ENCODE measurements at places on chromosomes 3 and 15. TPM values are rescaled to one million over a fixed set of nuclear protein-coding genes. Genes with fewer than 3 reads are reported as not detected.
A peak's percentile ranks its signal among the peaks of the same experiment; 100 is the strongest.

Gene DHFR2
- total RNA-seq, result 7.1 TPM

Gene BLM
- 0.94 TPM for total RNA-seq

Gene RPL22L1
- total RNA-seq, result 33.5 TPM

Gene EPM2AIP1
- 21.0 TPM for total RNA-seq

Gene LRTM1
- total RNA-seq, result not detected

Gene PLAAT1
- total RNA-seq, result not detected

Gene CDCP1
- total RNA-seq, result 8.9 TPM

Gene CRELD1
- total RNA-seq, result 44.3 TPM

Gene STARD5
- total RNA-seq, result 2.2 TPM

Gene RTP1
- total RNA-seq, result 0.16 TPM

DNA sequence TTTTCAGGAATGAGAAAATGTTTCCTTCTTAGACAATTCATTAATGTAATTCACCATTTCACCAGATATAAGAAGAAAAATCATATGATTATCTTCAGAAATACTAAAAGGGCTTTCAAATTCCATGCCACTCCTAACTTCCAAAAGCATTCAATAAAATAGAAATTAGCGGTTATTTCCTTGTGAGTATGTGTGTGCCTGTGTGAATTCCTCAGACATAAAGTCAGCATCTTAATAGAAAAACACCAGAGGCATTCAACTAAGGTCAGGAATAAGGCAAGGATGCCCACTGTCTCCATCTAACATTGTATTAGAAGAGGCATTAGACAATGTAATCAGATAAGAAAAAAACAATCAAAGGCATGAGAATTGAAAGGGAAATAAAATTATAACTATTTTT lies 88.4 kb downstream of the PLCH1 start:
- DNase-seq, result no peak

DNA sequence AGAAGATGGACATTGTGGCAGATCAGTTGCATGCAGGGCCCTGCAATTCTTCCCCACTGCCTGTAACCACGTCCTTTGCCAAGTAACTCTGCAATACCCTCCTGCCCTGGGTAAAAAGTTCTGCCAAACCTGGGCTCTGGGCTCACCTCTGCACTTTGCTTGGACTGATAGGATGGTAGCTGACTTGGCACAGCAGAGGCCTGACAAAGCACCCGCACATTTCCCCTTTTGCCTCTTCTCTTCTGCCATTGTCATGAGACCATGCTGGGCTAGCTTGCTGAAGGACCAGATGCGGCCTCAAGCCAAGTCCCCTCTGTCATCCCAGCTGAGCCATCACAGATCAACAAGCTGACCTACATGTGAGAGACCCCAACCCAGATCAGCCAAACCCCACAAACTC lies 122.4 kb downstream of the SMAD6 start:
- peak; percentile 27 for DNase-seq

GRCh38 chr15:78003539-78004008 lies 73.9 kb downstream of the TBC1D2B start:
- DNase-seq, result peak; percentile 10

DNA sequence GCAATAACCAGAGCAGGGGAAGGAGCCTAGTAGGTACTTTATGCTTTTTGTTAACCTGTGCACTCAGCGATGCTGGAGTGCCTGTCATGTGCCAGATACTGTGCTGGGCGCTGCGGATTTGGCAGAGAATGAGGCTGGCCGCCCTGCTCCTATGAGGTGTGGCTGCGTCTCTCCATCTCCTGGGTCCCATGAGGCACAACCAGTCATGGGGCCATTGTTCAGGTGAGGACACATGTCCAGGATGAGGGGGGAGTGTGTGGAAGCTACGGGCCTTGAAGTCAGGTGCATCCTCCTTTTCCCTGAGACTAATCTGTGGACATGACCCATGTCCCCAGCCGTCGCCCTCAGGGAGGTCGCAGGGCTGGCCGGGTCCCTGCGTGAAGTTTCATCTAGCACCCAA lies 963 bp upstream of the TXNRD3 start:
- no peak for DNase-seq

- DNase-seq, result no peak
Observed at GRCh38 chr3:148924562-148924961, 59.5 kb downstream of the CPA3 start.

GRCh38 chr3:74642876-74643275 lies 28.4 kb upstream of the CNTN3 start:
- no peak for DNase-seq

DNA sequence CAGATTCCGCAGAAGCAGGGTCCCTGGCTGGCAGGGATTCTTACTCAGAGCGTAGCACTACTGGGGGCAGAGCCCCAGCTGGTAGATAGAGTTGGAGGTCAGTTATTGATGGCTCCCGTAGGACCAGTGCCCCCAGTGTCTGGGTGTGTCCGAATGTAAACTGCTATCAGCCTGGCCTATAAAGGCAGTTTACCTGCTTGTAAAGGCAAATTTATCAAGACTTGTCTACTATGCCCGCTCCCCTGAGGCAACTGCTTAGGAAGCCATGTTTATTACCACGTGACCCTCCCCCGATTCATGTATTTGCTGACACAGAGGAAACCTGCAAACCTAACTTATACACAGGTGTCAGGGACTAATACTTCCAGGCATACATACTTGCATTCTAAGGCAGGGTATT lies 607 bp upstream of the PPP1R14D start:
- DNase-seq, result peak; percentile 21

DNA sequence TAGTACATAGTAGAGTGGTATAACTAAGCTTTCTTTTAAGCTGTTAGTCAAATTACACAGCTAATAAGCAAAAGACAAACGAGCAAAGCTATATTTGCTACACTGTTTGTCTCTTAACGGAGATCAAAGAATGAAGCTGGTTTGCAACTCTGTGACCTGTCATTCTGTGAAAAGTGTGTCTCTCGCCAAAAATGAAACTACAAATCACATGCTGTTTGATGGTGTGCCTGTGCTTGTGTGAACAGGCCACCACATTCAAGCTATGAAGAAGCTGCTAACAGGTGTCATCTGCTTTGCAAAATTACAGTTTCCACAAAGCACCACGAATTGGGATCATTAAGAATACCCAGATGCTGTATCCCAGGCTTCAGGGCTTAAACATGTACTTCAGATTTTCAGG lies 667.8 kb upstream of the NAALADL2 start:
- DNase-seq, result no peak

DNA sequence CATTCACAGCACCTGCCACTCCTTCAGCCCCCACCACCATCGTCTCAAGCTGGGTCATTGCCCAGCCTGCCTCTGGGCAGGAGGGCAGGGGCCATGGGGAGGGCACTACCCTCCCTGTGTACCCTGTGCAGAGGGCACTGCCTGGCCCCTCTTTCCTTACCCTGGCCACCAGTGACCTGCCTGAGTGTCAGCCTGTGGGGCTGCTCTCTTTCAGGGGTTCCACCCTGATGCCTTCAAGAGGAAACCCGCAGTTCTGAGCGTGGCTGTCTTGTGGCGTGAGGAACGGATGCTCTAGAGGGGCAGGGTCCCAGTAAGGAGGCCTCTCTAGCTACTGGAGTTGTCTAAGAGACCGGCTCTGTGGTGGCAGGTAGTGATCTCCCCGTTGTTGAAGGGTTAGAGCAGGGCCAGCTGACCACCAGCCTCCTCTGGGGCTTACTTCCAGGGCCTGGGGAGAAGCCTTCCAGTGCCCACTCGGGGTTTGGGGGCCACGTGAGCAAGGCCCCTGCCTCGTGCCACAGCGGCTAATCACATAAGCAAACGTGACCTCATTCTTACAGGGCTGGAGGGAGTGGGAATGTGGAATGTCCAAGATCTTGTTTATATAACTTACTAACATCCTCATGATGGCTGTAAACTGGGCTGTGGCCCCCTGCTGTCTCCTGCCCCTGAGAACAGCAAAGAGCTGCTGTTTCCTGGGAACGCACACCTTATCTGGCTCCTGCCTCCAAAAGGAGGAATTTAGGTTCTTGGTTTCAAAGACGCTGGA lies 31.4 kb upstream of the SEC13 start:
- DNase-seq, result no peak

GRCh38 chr3:36443028-36443686 lies 62.9 kb downstream of the STAC start:
- DNase-seq, result no peak

GRCh38 chr3:37114251-37115145 lies 59.9 kb downstream of the LRRFIP2 start:
- DNase-seq, result no peak

DNA sequence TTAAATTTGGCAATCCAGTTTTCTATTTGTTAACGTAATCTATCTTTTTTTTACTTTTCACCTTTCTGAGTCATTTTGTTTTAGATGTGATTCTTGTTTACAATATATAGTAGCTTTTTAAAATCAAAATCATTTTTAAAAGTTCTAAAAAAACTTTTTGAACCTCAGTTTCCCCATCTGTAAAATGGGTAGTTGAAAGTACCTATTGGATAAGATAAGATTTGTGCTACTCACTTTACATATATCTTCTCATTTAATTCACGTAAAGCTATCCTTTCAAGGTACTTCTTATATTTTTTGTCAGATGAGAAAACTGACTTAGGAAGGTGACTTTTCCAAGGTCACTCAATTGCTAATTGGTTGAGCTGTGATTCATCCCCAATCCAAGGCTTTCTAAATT lies 153.2 kb downstream of the EEFSEC start:
- no peak for DNase-seq

- DNase-seq, result peak; percentile 95
Observed at GRCh38 chr15:20340931-20341661, 200.5 kb downstream of the GOLGA6L6 start.

- no peak for DNase-seq
Observed at GRCh38 chr3:123840961-123841360, 43.2 kb downstream of the MYLK start.

DNA sequence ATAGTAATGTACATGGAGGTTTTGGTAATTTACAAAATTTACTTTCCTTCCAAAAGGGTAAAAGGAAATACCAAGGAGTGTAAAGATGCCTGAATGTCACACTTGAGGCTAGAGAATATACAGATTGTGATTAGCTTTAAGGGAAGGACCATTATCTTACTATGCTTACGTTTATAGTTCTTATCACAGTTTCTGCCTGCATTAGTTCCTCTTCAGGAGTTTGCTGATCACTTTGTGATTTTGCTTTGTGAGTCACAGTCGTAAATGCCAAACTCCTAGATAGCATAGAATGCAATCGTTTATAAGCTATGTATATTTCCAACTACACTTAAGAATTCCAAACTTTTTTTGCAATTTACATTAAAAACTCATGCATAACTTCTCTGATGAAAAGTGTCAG lies 1034.6 kb downstream of the DIPK2A start:
- DNase-seq, result no peak

GRCh38 chr15:71187078-71187477 lies 71.8 kb downstream of the THSD4 start:
- no peak for DNase-seq

GRCh38 chr3:71659864-71660591 lies 65.2 kb downstream of the EIF4E3 start:
- no peak for DNase-seq

DNA sequence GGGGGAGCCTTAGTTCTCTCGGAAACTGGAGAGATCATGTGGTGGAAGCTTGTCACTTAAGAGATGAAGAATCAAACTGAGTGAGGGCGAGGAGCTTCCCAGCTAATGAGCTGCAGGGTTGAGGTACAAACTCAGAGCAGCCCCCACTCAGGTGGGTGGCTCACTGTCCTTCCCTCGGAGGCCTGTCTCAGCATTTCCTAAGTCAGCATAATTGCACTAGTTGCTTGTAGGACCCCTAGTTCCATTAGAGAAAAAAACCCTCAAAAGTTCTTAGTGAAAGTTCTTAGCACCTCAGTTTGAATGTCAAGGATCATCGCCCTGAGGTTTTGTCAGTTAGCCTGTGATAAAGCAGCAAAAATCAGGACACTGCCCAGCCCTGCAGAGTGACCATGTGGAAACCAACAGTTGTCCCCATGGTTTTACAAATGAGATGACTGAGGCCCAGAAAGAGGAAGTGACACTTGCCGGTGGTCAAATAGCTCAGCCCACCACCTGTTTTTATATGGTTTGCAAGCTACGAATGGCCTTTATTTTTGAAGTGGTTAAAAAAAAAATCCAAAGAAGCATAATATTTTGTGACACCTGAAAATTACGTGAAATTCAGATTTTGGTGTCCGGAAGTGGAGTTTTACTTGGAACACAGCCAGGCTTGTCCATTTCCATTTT lies 11.9 kb downstream of the SMAD6 start:
- DNase-seq, result no peak

DNA sequence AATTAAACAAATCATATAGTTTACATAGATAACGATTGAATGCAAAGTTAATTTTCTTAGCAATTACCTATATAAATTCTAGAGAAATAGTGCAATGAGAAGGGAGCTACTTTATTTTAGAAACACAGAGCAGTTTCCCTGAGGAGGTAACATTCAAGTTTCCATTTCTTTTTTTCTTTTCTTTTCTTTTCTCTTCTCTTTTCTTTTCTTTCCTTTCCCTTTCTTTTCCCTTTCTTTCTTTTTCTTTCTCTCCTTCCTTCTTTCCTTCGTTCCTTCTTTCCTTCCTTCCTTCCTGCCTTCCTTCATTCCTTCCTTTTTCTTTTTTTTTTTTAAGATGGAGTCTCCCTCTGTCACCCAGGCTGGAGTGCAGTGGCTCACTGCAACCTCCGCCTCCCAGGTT lies 417.3 kb downstream of the NLGN1 start:
- DNase-seq, result no peak

DNA sequence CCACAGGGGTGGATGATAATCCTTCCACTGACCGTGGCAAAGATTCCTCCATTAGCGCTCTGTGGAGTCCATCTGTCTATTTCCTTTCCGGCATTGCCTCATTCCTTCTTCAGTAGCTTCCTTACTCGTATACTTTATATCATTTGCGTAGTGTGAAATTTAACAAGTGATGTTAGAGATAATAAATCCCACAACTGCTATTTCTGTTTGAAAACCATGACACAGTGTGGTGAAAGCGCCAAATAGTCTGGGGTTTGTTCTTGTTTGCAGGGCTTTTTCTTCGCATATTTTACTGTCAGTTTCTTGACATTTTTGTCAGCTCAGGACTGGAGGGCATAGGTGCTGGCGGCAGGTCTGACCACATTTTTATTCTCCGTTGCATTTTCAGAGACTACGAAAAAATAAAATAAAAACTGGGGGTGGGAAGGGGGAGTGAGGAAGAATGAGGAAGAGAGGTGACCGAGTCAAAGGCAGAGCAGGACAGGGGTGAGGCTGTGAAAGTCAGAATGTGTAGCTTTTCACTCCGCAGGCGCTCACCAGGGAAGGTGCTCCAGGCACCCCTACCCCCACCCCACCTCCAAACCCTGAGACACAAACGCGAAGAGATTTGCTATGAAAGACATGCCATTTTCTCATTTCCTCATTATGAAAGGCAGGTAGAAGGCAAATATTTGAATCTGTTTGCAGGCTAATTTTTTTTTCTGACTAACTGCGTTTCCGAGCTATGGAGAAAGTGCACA lies 965.0 kb downstream of the MCTP2 start:
- DNase-seq, result no peak

- no peak for DNase-seq
Observed at GRCh38 chr3:126418661-126419131, 24.0 kb downstream of the CFAP100 start.
